ENCODE measurements at places on chromosomes 16 and 17. TPM values are rescaled to one million over a fixed set of nuclear protein-coding genes. Genes with fewer than 3 reads are reported as not detected.

CX3CL1 gene
- 9.5 TPM for total RNA-seq

EVPL gene
- 0.06 TPM for total RNA-seq

HSPB9 gene
- 0.20 TPM for total RNA-seq

CRHR1 gene
- not detected for total RNA-seq

SLFN12 gene
- 5.4 TPM for total RNA-seq

DNA sequence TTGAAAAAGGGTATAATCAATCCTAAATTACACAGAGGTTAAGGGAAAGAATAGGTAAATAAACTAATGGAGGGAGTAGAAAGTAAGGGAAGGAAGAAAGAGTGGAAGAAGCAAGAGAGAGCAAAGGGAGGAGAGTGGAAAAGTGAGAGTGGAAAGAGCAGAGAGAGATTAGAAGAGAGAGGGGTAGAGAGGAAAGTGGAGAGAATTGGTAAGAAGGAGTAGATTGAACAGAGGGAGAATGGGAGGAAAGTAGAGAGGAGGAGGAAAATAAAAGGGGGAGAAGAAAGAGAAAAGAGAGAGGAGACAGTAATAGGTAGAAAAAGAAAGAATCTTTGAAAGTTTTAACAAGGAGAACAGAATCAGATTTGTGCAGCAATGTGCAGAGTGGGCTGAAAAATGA lies 24.9 kb downstream of the TERB1 start:
- DNase-seq: no peak

DNA sequence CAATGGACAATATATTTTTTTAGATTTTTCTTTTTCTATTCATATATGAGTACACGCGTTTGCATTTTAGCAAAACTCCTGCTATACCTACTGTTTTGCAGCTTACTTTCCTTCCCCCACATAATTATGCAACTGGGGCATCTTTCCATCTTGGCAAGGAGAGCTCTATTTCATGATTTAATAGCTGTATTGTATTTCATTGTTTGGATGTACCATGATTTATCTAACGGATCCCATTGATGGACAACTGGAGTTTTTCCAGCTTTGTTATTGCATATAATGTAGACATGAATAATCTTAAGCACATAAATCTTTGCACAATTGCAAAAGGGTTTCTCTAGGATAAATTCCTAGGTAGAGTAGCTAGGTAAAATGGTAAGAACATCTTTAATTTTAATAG lies 133.9 kb downstream of the PITPNC1 start:
- DNase-seq: no peak

DNA sequence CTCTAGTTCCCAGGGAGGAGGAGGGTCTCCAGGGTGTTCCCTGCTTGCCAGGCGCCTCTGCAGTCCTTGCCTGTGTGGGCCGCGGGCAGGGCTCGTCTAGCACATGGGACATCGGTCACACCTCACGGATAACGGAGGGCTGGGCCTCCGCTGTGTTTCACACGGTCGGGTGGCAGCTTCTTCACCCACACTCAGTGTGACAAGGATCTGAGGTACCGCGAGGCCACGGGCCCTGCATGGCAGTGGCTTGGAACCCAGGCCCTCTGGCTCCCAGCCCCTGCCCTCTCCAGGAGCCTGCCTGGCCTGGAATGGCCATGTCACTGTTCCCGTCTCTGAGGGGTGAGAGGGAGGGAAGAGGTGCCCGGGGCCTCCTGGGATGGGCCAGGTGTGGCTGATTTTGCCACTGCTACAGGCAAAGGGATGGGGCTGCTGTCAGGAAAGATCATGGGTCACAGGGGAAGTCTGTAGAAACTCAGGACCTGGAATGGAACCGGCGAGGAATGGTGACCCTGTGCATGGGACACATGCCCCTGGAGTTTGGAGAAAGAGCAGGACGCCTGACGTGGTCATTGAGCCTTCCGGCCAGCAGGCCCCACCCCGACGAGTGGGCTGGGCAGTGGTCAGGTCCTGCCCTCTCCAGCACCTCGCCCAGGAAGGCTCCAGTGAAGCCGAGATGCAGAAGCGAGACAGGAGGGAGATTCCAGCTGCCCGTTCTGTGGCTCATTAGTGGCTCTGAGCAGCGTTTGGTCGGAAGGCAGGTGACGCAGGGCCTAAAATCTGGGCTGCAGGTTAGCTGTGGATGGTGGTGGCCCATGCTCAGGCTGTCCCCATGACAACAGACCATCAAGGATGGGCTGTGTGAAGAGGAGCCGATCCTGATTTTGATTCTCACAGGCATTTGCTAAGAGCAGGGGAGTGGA lies 76.5 kb upstream of the GSE1 start:
- peak; percentile 70 for DNase-seq

- peak; percentile 19 for DNase-seq
Observed at GRCh38 chr17:79633993-79634813, 23.4 kb upstream of the RBFOX3 start.

GRCh38 chr16:22004341-22004740 lies 3.4 kb upstream of the PDZD9 start:
- DNase-seq: no peak

- no peak for DNase-seq
Observed at GRCh38 chr16:74252329-74252728, 44.3 kb upstream of the PSMD7 start.

- no peak for DNase-seq
Observed at GRCh38 chr16:77794586-77794985, 6.2 kb downstream of the VAT1L start.

DNA sequence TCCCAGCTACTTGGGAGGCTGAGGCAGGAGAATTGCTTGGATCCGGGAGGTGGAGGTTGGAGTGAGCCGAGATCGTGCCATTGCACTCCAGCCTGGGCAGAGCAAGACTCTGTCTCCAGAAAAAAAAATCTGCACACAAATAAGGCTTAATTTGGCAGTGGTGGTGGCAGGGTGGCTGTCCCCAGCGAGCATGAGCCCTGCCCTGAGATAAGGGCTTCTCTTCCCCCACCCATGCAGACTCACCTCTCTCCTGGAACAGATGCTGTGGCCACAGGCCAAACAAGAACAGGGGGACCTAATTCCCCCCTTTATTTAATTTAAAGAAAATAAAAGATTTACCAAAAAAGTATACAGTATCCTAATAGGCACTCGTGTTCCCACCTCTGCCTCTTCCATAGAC lies 157.2 kb downstream of the RAB11FIP4 start:
- no peak for DNase-seq

DNA sequence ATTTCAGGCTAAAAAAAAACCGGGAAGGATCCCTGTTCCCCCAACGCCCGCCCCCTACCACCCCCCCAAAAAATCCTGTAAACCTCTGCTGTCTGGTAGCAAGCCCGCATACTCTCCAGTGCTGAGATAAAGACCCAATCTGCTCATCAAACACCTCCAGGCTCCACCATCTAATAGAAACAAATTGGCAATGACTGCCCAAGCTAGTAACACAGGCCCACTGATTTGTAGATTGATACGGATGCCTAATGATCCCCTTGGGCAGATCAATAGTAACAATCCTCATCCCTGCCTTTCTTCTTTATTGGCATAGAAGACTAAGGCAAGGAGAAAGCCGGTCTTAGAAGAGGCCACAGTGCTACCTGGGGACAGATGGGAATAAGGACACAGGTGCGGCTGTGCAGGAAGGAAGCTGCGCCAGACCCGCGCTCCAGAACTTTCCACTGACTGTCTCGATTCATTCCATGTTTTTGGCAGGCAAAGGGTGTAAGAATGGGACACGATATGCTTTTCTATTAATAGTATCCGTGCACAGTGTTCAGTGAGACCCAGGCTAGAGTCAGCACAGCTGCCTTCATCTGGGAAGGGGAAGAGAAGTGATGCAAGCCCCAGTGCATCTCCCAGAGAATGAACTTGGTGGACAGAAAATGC lies 407.6 kb upstream of the PSMD7 start:
- DNase-seq: no peak
